Right cardiac atrium (tissue), 5 donors: ENCODE measurements at places on chromosomes 12 and 14. TPM values are rescaled to one million over a fixed set of nuclear protein-coding genes. Genes with fewer than 3 reads are reported as not detected.

DNA sequence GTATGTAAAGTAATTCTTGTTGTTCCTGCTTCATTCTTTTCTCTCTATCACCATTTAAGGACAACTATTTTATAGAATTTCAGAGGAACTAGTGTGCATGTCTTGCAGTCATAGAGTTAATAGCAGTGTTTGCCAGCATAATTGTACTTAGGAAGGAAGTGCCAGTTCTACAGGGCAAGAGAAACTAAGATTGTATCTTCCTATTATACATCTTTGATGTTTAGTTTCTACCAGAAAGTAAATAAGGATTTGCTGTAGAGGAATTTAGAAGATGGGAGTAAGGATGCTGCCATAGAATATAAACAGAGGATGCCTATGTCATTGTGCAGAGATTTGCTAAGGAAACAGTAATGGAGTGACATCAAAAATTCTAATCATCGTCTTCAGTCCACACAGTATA is 270.9 kb upstream of the NPAS3 start:
- DNase-seq, result no peak

Gene TAS2R19
- 1.6 TPM for total RNA-seq

DNA sequence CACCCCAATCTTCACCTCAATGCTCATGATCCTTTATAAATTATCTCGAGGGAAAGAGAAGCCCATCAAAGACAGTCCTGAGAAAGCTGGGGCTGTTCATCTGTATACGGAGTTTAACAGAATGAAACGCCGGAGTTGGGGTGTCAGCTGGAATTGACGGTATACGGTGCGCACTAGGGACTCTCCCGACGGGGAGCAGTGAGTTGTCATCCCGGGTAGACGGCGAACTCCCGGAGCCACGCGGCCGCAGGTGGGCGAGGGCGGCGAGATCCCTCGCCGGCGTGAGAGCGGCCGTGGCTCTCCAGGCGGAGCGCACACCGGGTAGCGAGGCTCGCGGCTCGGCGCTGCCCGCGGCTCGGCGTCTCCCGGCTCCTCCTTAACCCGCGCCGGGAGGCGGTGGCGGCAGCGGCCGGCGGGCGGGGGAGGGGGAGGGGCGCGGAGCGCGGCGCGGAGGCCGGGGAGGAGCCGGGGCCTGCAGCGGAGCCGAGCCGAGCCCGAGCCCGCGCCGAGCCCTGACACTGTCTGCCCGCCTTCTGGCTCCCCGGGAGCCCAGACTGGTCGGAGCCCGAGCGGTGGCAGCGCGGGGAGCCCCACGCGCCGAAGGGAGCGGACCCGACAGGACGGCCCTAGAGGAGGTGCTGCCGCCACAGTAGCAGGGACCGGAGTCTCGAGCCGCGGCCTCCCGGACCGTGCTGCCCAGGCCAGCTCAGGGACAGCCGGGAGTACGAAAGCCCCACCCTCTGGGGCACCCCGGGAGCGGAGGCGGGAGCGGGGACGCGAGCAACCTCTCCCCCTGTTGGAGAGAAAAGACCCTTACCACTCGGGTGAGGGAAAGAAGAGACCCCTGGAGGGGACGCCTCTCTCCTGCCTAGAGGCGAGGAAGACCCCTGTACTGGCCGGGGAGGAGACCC is at the start of gene FOXJ2:
TSS of gene FOXJ2 (plus strand) at position 475 of the 911 bp plus-strand sequence. CDS start 7,117 bp downstream, outside the sequence.
- DNase-seq, result peak; percentile 81

Gene HVCN1
- 14.0 TPM for total RNA-seq

Gene SLC6A15
- not detected for total RNA-seq

GRCh38 chr12:46711756-46712155 is 114.0 kb downstream of the SLC38A4 start:
- no peak for DNase-seq

DNA sequence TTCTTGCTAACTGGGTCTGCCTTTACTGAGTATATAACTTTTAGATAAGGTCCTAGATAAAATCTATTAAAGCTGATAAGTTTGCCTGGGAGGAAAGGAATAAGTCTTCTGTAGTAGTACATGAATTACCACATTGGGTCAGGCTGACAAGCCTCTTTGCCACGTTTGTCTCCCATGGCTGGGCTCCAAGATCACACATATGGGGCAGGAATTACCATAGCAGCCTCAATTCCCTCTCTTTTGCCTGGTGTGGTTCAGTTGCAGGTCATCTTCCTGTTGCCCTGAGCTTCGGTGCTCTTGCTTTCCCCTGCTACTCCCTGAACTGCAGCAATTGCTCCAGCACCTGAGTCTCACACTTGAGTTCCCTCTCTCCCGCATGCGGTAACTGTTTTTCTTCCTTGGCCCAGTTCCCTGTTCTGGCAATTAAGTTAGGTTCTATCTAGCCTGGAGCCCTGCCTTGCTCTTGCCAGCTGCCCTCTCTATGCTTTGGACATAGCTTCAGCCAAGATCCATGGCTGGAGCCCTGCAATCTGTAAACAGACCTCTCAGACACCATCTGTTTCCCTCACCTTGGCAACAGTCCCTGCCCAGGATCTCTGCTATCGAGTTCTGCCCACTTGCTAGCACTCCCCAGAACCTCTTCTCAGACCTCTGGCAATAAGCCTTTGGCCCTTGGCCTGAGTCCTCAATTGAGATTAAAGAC is 5.8 kb upstream of the GLT8D2 start:
- DNase-seq, result peak; percentile 72

Gene SLC6A12
- total RNA-seq, result 2.9 TPM

DNA sequence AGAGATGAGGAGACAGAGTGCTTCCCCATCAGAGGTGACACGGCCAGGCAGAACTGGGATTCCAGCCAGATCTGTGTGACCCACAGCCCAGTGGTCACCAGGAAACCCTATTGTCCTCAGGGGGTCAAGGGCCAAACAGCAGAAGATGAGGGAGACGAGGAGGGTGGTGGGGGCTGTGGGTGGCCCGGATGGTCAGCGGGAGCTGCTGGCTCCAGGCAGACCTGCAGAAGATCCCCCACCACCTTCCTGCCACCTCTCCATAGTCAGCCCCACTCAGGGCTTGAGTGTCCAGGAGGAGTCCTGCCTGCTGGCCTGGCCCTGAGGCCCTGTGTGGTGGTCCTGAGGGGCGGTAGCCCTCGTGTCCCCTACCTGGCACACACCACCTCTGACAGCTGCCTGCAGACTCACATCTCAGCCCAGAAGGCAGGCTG is 136.8 kb downstream of the CALM1 start:
- peak; percentile 43 for DNase-seq

DNA sequence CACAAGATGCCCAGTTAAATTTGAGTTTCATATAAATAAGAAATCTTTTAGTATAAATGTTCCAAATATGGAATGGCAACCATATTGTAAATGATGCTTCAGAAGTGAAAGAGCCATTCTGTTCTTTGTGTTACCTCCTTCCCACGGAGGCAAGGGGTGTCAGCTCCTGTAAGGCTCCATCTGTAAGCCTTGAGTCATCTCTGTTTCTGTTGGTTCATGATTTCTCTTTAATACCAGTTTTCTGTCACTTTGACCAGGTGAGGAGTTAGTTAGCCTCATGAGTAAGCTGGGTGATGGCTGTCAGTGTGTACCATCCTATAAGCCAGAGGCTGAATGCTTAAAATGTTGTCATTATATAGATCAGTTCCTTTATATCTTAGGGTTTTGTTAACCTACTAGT is 61.9 kb downstream of the TMEM30B start:
- no peak for DNase-seq

DNA sequence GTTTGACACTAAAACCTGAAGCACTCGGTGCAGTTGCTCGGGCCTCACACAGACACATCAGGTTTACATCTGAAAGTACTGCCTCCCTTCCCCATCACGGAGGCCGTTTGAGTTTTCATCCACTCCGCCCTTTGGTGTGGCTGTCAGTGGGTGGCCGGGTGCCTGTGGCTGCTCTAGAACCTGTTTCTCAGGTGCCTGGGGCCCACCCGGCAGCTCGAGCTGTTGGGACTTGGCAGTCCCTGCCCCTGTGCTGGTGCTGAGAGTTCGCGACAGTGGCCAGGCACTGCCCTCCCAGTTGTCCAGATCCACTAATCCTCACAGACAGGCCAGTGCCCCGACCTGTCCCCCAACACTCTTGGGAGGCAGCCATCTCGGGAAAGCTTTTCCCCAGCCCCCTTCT is 22.4 kb downstream of the XRCC3 start:
- DNase-seq, result no peak

DNA sequence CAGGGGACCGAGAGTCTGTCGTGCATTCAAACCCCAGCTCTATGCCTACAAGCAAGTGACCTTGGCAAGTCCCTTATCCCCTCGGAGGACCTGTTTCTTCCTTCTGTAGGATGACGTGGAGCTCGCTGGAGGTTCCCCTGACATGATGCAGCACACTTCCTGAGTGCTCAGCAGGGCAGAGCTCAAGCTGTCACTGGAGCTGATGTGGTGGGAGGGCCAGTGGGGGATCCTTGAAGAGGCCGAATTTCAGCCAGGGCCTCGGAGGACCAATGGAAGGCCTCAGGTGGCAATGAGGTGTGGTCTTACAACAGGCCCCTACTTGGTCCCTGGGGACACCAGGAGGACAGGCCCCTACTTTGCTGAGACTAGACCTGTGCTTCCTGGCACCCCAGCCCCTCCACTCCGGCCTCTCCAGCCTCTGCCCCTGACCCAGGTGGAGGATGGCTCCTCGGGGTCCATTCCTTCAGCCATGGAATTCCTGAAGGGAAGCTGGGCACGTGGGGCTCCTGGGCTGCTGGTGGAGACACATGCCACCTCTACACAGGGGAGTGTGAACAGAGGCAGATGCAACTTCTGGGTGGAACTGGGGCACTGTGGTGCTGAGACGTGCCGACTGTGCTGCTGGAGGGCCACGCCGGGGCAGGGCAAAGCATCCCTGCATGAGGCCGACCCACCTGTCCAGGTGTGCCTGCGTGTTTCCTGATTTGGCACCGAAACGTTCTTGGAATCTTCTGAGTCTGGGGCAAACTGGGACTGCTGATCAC is 18.7 kb upstream of the KIF26A start:
- DNase-seq, result peak; percentile 6

GRCh38 chr14:80017795-80018194 is 193.5 kb downstream of the DIO2 start:
- no peak for DNase-seq

- DNase-seq, result no peak
Measured at GRCh38 chr12:2364631-2365051, 311.9 kb downstream of the CACNA1C start.

Gene MANSC4
- not detected for total RNA-seq

DNA sequence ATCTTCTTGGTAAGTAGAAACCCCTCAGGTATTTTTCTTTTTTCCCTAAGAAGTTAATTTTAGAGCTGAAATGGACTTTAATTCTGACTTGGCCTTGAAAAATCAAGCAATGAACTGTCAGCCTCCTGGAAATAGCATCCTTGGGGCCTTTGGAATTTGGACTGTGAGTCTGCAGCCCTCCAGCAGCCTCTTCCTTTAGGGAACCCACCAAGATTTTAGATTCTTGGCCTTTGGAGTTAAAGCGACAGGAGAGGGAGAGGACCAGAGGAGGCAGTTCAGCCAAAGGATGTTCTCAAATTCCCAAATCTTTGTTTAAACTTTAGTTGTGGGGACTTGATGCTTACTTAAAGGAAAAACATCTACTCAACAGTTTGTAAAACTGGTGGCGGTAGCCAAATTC is 288.6 kb downstream of the AACS start:
- DNase-seq, result no peak

- DNase-seq, result no peak
Measured at GRCh38 chr12:62966990-62967506, 32.1 kb upstream of the PPM1H start.

Gene ARHGAP9
- total RNA-seq, result 8.9 TPM

Gene P2RX2
- not detected for total RNA-seq

DNA sequence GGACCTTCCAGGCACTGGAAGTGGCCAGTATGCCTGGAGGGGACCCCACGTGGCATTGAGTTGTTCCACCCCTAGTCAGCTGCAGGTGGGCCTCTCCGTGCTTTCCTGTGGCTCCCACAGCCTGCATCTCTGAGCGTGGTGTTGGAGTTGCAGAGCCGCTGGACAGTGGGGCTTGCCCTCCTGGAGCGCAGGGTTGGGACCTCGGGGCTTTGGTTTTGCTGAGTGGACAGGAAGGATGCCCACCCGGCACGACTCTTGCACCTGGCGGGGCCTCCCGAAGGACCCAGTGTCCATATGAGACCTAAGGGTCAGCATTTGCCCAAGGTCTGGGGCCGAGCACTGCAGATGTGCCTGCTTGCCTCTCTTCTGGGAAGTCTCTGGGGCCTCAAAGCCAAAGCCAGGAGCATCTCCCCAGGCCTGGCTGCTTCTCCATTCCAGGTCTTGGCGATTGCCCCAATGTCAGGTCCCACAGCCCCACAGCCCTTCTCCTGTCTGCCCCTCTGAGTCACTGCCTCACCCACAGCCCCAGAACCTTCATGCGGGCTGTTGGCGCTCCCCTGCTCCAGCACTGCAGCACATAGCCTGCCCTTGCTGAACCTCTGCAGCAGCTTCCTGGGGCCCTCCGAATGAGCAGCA is 1.5 kb downstream of the PACS2 start:
- DNase-seq, result no peak

Gene CDC42BPB
- total RNA-seq, result 69.9 TPM

GRCh38 chr14:80124794-80125193 is 86.5 kb downstream of the DIO2 start:
- no peak for DNase-seq

Gene KERA
- total RNA-seq, result not detected
